Left forelimb (tissue), 1 donor: ENCODE measurements at places on chromosomes 3 and 15.

DNA sequence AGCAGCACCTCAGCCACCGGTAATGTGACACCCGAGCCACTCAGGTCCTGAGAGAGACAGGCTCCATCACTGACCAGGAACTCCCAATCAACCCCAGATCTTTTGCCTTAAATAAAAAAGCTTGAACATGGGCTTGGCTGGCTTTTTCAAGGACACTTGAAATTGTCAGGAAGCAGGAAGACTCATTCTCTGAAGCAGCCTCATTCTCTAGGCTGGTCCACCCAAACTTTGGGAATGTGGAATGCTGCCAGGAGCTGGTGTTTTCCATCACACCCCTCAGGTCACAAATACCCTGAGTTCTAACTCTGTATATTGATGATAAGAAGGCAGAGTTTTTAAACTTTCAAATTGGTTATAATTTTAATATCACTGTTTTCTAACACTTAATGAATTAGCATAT, 17.0 kb downstream of the CXCR6 start:
- no peak for DNase-seq

GRCh38 chr3:79461129-79461792, 306.5 kb downstream of the ROBO1 start:
- no peak for DNase-seq

DNA sequence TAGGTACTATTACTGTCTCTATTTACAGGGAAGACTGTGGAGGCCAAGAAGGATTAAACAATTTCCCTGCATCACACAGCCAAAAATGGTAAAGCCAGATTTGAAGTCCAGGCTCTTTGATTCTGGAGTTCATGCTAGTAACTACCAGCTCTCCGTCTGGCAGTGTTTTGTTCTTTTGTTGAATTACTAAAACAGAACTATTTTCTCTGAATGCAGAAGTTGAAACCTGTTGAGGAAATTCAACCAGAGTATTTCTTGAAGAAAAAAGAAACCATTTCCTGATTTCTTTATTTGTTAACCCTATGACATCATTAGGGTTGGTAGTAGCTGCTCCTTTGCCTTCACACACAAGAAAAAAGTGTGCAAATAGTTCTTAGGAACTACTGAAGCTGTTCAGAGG, 34.3 kb downstream of the CRTC3 start:
- no peak for DNase-seq

- DNase-seq = no peak
Measured at GRCh38 chr3:80384811-80385210, 617.0 kb upstream of the ROBO1 start.

DNA sequence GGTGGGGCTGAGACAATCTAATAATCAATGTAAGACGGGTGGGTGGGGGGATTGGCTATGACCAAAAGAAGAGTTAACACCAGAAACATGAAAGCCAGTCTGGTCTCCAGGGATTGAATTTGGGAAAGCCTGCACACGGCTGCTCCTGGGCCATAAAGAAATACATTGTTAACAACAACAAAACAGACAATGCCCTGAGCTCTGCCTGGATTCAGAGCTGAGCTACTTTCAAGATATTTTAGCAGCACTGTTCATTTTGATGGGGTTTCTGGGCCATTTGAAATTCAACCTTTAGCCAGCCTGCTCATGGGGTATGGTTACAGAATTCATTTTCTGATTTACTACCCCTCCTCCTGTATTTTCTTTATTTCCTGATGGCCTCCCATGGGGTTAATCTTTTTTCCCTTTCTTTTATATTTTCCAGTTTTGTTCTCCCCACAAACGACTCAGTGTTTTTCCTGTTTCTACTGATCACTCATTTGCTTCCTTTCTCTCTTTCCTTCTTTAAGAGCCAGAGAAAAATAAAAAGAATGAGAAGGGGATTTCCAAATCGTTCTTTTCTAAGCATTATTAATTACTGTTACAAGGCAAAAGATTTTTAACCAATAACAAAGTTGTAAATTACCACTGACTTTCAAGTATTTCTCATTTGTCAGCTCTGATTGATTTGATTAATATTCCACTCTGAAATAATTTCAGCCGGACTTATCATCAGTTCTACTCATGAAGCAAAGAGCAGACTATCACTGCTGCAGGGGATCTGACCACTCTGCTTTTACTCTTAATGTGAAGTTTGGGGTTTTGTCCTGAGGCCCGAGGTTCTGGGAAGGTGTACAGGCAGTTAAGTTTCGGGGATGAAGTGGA, 19.6 kb downstream of the NR2F2 start:
- DNase-seq = no peak

DNA sequence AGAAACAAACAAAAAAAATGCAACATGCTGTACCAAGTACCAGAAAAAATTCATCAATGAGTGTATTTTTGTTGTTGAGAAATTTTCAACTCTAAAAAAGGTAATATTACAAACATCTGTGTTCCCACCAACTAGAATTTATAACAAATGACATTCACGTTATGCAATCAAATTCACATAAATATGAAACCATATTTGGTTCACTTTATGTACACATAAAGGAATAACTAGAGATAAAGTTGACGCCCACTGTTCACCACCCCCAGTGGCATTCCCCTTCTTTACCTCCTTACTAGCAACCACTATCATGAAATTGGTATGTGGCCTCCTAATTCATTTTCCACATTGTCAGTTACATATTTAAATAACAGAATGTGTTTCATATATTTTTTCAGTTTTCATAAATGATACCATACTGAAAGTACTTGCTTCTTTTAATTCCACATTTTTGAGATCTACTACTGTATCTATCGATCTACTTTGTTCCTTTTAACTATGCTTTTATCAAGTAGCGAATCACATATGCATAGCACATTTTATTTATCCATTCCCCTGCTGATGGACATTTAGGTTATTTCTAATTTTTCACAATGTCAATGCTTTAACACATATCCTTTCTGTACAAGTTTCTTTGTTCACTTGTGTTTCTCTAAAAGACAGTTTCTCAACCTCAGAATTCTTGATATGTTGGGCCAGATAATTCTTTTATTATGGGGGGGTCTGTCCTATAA, 34.5 kb downstream of the TBC1D5 start:
- no peak for DNase-seq

DNA sequence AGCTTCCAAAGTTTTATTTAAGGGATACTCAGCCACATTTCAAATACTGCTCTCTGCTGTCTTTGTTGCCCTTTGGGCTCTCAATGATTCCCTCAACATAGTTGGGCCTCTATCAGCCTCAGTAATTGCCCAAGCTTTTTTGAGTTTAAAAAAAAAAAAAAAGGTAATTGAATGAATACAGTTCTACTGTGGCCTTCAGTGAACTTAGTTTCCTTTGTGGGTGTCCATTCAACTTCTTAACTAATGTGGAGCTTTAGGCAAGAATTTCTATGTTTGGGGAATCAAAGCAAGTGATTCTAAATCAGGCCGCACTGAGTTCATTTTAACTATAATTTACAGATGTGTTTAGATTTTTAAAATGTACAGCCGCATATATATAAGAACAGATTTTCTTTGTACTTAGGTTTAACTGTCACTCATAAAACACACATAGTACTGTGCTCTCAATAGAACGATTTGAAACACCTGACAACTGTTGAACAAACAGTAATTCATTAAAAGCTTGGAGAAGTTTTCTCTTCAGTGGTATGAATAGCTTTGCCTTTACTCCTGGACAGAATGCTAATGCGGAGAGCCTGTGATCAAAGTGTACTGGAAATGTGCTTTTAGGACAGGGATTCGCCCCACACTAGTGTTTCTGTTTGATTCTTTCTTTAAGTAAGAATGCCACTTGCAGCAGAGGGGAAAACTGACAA, 844.9 kb upstream of the SEMA6D start:
- DNase-seq = no peak

DNA sequence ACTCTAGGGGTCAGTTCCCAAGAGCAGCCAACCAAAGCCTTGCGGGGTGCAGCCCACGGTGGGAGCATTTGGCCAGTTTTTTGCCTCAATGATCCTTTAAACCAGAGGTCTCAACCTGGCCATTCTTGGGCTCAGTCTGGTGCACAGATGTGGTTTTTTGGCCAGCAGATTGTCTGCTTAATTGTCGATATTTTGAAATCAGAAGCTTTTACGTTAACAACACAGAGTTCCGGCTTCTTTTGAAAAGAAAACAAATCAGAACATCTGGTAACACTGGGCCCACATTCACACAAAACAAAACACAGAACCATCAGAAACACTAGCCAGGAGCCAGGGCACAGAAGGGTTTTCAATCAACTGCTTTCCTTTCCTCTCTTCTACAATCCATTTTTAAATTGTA, 127.7 kb downstream of the XXYLT1 start:
- no peak for DNase-seq

- DNase-seq = no peak
Measured at GRCh38 chr15:87537295-87537694, 719.2 kb downstream of the NTRK3 start.

DNA sequence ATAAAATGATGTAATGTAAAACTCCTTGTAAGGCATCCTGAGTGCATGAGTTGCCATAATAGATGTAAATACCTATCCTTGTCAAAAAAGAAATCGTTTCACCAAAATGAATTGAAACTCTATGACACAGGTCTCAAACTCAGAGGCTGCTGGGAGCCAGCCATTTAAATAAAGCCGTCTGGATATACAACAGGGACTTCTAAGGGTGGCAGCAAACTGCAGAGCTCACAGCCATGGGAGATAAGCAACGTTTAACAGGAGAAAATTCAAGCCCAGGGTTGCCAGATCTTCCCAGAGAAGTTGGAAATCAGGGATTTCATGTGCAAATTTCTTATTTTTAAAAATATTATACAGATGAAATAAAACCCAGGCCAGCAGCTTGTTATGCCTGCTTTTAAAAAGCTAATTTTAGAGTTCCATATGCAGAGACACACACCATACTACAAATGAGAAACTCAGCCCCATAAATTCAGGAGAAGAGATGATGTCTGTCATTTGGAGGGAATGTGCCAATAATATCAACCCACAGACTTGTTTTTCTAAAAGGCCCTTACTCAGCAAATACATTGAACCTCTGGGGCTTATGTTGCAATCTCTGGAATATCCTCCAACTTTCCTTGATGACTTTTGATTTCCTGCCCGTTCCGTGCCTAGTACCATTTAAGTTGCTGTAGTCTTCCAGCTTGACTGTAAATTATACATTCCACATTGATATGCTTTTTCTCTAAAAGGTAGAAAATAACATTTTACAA, 75.6 kb downstream of the AQP9 start:
- DNase-seq = no peak

DNA sequence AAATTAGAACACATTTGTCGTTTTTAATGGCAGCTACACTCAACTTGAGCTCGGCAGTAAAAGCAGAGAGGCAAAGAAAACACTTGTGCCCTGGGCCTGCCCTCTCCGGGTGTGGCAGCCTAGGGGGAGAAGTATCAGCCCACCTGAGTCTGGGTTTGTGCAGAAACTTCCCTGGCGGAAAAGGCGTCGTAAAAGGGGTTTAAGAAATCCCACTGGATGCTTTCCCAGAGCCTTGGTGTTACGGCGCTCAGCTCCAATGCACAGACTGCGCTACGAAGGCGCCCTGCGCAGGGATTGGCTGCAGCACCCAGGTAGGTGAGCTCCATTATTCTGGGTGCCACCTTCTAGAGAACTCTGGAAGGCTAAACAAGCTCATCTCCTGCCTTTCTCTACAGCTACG, 461.5 kb upstream of the NR2F2 start:
- DNase-seq = no peak

- DNase-seq = no peak
Measured at GRCh38 chr15:64224511-64224910, 61.7 kb upstream of the PPIB start.

- DNase-seq = no peak
Measured at GRCh38 chr3:178389258-178389657, 147.0 kb upstream of the KCNMB2 start.

DNA sequence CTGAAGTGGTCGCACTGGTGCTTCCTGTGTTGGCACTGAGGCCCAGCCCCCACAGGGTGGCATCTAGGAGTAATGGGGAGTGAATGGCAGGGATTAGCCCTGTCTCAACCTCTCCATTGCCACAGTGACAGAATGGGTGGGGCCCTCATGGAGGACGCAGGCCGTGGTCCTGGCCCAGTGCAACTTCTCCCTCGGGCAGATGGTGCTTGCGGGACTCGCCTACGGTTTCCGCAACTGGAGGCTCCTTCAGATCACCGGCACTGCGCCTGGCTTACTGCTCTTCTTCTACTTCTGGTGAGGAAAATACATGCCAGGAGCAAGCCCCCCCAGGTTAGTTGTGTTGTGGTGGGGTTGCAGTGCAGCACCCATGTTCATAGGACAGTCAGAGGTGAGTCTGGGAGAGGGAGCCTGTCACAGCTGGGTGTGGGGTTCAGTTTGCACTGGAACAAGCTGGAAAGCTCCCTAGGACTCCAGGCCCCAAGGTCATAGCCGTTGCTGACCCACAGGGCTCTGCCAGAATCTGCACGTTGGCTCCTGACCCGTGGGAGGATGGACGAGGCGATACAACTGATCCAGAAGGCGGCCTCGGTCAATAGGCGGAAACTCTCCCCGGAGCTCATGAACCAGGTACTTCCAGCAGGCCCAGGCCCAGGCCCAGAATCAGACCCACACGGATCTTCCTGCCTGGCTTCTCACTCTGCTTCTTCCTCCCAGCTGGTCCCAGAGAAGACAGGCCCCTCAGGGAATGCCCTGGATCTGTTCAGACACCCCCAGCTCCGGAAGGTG, 7.0 kb upstream of the SLC22A14 start:
- DNase-seq = no peak

DNA sequence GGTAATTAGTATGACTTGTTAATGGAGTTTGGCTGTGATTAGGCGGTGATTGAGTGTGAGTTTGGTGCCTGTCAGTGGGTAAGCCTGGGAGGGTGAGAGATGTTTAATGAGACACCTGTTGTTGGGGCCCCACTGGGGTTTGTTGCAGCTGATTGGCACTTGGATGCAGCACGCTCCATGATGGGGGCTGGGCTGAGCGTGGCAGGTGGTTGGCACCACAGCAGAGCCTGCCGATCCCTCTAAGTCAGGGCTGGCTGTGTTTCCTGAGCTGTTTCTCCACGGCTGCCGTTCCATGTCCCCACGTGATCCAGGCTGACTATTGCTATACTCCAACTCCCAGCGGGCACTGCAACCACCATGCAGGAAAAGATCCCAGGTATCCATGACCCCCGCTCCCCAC, 93.5 kb upstream of the ARRDC4 start:
- DNase-seq = no peak

- no peak for DNase-seq
Measured at GRCh38 chr3:164533275-164533674, 545.0 kb downstream of the SI start.

DNA sequence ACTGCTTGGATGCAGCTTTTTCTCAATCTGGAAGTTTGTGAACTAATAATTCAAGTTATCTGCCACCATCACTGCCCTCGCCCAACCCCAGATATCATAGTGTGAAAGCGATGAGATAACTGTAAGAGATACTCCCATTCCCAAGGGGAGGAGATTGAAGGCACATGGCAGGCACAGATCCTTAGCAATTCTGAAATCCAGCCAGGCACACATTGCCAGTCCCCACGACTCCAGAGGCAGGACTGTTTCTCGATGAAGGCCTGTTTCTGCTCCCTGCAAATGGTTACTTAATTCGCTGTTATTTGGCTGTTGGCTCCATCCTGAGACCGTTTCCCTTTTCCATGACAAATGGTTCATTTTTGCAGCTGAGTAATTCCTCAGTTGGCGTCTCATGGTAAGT, 63.2 kb upstream of the NEDD4 start:
- DNase-seq = no peak

GRCh38 chr3:158958873-158959272, 157.0 kb downstream of the MFSD1 start:
- no peak for DNase-seq

- DNase-seq = peak; percentile 34
Measured at GRCh38 chr3:126022741-126023359, 53.9 kb downstream of the ROPN1B start.
